Tibial artery (tissue), 4 donors: ENCODE measurements at places on chromosomes 3 and 15.

DNA sequence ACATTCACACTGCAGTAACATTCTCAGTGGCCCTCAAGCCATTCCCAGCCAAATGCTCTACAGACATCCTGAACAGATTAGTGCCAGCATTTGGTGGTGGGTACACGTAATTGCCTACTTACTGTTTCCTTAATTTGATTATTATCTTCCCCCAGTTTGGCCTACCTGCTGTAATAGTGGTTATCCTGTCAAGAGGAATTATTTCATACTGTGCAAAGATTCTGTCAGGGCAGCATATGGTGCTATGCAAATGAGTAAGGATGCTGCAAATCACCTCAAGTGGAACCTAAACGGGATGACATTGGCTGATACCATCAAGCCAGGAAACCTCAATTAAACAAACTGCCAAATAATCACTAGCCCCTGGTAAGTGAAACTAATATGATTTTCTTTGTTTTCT, 88.7 kb downstream of the SEMA6D start:
- DNase-seq = no peak

DNA sequence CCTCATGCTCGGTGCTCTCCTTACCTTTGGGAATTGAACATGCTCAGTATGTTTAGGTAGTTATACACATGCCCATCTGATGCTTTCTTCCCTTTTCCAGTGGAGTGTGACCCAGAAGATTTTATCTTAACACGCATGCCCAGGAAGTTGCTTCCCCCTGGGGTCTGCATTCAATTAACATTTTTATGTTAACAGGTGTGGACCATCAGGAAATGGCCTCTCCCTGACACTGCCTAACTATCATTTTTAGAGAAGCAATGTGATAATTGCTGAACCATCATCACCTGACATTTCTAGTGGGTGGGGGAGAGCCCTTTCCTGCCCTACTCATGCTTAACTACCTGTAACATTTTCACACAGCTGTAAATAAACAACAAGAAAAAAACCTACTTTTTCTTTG, 55.1 kb upstream of the TGFBR2 start:
- no peak for DNase-seq

- DNase-seq = peak; percentile 69
Measured at GRCh38 chr15:57376696-57377477, 582 bp downstream of the CGNL1 start.

DNA sequence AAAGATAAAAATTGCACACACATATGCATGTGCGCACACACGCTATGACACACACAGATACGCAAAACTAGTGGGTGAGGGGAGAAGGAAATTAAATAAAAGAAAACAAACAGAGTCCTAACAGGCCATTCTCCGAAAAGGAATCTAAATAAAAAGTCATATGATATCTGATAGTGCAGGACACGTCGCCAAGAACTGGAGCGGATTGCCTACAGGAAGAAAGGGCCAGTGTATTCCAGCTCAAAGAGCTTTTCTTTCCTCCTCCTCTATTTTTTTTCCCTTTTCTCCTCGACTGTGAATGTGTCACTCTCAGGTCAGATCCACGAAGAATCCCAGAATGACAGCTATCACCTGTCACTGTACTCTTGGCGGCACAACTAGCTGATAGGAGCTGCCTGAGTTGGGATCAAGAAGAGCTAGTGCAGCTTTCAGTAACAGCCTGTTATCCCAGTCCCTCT, 157.8 kb downstream of the TIGIT start:
- peak; percentile 38 for DNase-seq

- no peak for DNase-seq
Measured at GRCh38 chr3:23966328-23966727, 21.2 kb downstream of the NR1D2 start.

DNA sequence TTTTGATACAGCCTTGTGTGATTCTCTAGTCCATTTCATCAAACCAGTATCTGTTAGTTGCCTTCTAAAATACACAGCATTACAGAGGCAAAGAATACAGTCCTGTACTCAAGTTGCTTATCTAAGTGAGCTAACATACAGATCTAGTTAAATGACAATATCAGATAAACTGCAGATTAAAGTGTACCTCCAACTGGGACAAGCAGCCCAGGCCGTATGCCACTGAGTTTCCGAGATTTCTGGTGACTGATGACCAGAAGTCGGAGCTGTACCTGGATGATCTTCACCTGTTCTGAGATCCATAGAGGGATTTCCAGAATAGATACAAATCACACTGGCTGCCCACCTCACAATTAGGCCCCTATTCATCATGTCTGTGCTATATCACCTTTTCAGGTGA, 6.3 kb upstream of the TRIM59 start:
- no peak for DNase-seq

DNA sequence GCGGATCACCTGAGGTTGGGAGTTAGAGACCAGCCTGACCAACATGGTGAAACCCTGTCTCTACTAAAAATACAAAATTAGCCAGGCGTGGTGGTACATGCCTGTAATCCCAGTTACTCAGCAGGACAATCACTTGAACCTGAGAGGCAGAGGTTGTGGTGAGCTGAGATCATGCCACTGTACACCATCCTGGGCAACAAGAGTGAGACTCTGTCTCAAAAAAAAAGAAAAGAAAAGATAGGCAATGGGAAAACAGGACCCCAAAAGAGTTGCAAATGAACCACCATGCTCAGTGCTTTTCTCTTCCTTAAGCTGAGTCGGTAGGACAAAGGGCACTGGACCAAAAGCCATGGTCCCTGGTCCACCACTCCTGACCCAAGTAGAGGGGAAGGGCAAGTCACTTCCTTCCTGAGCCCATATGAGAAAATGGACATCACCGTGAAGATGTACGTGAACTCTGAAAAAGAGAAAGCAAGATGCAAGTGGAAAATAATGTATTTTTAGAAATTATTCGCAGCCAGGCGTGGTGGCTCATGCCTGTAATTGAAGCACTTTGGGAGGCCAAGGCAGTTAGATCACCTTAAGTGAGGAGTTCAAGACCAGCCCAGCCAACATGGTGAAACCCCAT, 2.6 kb downstream of the ITGB5 start:
- DNase-seq = no peak

DNA sequence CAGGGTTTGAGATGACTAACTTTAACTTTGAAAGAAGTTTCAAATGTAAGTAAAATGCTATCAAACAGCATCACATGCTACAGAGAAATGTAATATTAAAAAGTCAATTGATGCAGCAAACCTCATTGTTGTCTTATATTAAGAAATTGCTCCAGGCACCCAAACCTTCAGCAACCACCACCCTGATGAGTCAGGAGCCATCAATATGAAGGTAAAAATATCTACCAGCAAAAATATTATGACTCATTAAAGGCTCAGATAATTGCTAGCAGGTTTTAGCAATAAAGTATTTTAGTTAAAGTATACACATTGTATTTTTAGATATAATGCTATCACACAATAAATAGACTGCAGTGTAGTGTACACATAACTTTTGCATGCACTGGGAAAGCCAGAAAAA, 746.3 kb downstream of the ZPLD1 start:
- no peak for DNase-seq

DNA sequence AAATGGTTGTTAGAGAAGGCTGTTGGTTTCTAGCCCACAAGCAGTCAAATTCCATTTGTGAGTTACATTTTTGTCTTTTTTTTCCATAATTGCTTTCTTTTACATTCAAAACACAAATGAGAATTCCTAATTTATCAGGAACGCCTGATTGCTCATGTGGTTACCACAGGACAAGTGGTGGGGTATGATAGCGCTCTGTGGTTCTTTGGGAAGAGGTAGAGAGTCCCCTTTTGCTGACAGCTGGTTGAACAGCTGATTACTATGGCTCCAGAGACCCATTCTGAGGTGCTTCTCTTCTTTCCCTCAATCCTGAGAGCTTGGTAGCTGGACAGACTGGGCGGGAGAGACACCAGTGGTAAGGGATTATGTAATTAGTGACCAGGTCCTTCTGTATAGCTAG, 24.4 kb downstream of the CNOT10 start:
- DNase-seq = no peak

DNA sequence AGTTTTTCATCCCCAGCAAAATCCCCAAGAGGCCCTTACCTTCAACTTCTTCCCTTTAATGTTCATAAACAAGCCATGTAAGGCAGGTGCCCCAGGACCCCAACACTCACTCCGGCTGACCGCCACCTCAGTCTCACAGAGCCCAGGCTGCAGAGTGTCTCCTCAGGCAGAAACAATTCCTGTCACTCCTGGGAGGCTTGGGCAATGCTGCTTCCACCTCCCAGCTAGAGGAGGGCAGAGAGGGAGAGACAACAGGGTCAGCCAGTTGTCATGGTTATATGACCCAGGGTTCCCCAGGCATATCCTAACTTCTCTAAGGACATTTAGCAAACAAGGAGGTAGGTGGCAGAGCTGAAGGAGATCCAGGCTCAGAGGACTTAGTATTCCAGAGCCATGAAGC, at the start of gene PLIN1:
TSS of gene PLIN1 (minus strand) at position 156 of the 400 bp plus-strand sequence. CDS start 1,878 bp downstream, outside the sequence.
- DNase-seq = no peak

DNA sequence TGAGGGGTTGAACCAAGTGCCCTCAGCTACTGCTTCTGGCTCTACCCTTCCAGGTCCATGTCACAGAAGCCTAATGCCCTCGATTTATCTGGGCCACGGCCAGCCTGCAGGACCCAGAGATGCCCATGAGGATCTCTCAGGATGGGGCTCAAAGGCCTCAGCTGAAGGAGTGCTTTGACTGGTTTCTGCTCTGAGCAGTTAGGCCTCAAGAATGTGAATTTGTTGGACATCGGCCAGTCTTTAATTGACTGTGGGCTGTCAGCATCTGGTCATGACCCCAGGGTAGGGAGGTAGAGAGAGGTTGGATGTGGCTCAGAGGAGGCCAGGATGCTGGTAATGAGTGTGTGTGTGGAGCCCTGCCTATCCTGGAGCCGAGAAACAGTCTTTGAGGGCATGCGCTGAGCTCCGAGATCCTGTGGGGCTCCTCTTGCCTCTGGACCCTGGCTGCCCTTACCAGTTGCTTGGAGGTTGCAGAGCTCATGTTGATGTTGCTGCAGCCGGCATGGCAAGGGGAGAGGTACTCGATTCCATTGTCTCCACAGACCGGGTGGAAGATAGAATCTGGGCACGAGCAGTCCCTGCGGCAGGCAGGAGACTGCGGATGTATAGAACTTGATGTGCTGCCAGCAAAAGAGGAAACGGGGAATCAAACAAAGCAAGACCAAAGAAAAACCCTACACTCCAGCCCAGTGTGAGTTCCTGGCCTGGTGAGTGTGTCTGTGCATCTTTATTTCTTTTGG, 49.1 kb upstream of the RAB6B start:
- peak; percentile 35 for DNase-seq

- DNase-seq = no peak
Measured at GRCh38 chr3:182389071-182389815, 404.1 kb upstream of the ATP11B start.

GRCh38 chr3:127905556-127905955, 9.5 kb upstream of the KBTBD12 start:
- DNase-seq = no peak

GRCh38 chr3:149615731-149616221, 42.0 kb downstream of the WWTR1 start:
- DNase-seq = no peak

GRCh38 chr15:27867861-27868260, 231.3 kb downstream of the OCA2 start:
- DNase-seq = no peak

GRCh38 chr3:149186721-149187120, 34.9 kb downstream of the CP start:
- DNase-seq = no peak

- DNase-seq = no peak
Measured at GRCh38 chr3:330494-331115, 134.0 kb downstream of the CHL1 start.

- DNase-seq = no peak
Measured at GRCh38 chr3:46027736-46028397, 584 bp upstream of the XCR1 start.
